ENCODE measurements at places on chromosomes 6 and 20. TPM values are rescaled to one million over a fixed set of nuclear protein-coding genes. Genes with fewer than 3 reads are reported as not detected.
A peak's percentile ranks its signal among the peaks of the same experiment; 100 is the strongest.

GRCh38 chr20:4136078-4136966, 121.0 kb upstream of the RNF24 start:
- no peak for DNase-seq

The GPX5 gene
- not detected for polyA plus RNA-seq

DNA sequence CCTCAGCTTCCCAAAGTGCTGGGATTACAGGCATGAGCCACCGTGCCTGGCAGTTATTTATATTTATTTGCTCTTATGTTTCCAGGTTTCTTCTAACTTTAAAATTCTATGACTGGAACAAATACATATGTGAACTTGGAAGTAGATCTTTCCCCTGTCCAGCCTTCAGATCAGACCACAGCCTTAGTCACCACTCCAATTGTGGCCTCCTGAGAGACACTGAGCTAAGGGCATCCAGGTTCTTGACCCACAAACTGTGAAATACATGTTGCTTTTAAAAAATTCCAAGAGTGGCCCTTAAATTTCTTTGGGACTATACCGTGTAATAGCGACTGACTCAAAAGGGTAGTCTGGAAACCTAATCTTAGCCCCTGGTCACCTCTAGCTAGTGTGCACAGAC, 1.5 kb upstream of the ADGRG6 start:
- no peak for DNase-seq

DNA sequence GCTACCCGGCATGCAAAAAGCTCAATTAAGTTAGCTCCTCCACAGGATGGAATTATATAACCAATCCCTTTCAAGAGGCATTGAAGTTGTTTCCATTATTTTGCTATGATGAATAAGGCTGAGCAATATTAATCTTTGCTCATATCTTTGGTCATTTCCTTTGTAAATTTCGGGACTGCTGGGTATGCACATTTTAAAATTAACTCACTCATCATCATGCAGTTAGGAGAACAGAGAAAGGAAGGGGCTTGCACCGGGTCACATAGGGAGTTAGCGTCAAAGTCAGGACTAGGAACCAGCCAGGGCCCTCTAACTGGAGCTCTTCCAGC, 430 bp upstream of the FAM110A start:
- no peak for DNase-seq

GRCh38 chr6:138593124-138593877, 94.0 kb upstream of the NHSL1 start:
- DNase-seq: peak; percentile 77

The LTA gene
- polyA plus RNA-seq: 0.44 TPM

The ID4 gene
- polyA plus RNA-seq: 9.6 TPM

DNA sequence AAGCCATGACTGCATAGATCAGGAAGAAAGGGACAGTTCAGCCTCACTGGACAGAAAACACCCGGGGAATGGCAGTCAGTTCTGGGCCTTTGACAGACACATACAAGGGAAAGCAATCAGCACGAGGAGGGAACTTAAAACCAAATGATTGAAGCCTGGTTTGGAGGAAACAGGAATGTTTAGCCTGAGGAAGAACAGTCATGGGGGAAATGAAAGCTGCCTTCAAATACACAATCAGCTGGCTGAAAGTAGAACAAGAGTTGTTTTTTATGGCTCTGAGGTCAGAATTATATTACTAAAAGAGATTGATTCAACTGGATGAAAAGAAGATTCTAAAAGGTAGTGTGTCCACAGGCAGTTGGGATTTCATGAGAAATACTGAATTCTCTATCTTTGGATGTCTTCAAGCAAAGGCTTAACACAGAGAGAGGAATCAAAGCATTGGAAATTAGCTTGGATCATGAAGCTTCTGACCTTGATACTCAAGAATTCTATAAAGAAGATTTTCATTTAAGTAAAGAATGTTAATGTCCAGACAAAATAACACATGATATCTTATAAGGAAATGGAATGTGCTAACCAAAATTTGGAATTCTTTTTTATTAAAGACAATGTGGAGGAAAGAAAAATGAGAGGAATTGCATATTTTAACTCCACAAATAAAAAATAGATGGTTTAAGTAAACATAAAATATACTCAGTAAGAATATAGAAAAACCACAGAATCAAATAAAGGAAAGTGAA, 216.6 kb downstream of the IBTK start:
- DNase-seq: no peak

The FKBP5 gene
- 199 TPM for polyA plus RNA-seq

The C20orf204 gene
- 0.88 TPM for polyA plus RNA-seq

The RCAN2 gene
- 85.4 TPM for polyA plus RNA-seq

DNA sequence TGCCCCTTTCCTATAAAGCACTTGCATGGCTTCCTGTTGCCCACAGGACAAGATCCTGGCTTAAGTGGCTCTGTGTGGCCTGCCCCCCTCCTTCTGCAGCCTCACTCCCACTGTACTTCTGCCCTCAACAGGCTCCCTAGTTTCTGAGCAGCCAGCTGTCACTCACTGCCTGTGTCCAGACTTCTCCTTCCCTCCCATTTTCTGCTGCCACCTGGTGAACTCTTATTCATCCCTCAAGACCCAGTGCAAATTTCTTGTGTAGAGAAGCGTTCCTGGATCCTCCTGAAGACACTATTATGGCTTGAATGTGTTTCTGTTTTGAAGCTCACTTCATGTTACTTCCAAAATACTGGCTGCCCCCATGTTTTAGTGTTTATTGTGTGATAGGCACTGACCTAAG, 26.5 kb downstream of the SNPH start:
- no peak for DNase-seq

DNA sequence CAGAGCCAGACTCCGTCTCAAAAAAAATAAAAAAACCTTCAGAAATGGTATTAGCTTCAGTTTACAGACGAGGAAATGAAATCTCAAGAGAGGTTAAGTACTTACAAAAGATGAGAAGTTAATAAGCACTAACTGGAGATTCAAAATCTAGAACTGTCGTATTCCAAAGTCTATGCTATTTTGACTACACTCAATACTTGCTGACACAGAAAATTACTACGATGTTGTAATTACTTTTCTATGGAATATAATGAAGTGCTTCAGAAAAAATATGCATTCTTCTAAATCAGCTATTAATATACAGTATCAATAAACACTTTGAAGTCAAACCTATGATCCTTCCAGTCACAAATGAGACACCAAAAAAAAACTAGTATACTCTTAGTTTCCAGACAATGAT, 12.2 kb downstream of the REPS1 start:
- DNase-seq: no peak

- DNase-seq: no peak
These were observed 45.8 kb downstream of the AHI1 start for GRCh38 chr6:135451617-135452190.

The BPIFB1 gene
- polyA plus RNA-seq: not detected

GRCh38 chr6:106158816-106159215, 72.7 kb downstream of the PRDM1 start:
- no peak for DNase-seq

The HCK gene
- 3.7 TPM for polyA plus RNA-seq

GRCh38 chr6:151900256-151900655, 92.8 kb downstream of the ESR1 start:
- no peak for DNase-seq

DNA sequence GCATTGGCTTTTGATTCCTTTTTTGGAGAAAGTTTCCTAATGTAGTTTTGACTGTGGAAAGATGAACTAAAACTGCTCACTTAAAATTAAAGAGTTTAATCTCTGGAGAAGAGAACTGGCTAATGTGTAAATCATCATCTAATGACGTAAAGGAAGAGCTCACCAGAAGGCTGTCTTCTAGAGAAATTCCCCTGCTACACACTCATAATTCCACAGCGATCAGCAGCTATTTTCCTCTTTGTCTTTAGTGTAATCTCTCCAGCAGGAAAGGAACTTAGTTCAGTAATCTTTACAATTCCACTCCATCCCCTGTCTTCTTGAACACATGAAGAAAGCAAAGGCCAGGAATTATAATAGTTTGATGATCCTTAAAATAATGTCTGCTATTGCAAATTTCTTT, 15.8 kb downstream of the SPTLC3 start:
- DNase-seq: no peak

The MAS1 gene
- not detected for polyA plus RNA-seq

The TBXT gene
- polyA plus RNA-seq: not detected

- no peak for DNase-seq
These were observed 302.2 kb downstream of the TSHZ2 start for GRCh38 chr20:53274365-53274764.

The BPIFA1 gene
- polyA plus RNA-seq: not detected

All from heart right ventricle (tissue), 16 donors.